ENCODE measurements at places on chromosomes 1 and 21.

DNA sequence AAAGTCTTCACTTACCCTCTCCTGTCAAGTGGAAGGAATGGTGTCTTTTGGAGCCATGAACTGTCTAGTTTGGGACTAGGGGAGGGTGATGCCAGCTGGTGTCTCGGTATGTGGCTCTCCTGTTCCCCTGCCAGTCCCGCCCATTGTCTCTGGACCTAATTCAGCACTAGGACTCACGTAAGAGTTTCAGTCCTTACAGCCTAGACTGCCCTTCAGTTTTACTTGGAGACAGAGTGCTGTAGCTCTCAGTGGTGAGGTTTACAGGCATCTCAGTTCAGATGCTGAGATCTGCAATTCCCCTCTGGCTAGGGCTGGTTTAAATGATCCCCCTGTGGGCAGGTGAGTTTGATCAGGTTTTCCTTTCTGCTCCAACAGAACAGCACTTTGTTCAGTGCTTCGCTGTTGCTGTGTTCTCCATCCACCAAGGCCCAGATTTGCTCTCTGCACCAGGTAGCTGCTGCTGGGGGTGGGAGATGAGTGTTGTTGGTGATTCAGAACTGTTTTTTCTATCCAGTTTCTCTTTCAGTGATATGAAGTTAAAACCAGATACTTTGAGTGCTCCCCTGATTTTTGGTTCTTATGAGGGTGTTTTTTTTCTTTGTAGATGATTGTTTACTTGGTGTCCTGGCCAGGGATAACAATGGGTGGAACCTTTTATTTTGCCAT is 198.3 kb upstream of the RNPC3 start:
- DNase-seq = no peak

DNA sequence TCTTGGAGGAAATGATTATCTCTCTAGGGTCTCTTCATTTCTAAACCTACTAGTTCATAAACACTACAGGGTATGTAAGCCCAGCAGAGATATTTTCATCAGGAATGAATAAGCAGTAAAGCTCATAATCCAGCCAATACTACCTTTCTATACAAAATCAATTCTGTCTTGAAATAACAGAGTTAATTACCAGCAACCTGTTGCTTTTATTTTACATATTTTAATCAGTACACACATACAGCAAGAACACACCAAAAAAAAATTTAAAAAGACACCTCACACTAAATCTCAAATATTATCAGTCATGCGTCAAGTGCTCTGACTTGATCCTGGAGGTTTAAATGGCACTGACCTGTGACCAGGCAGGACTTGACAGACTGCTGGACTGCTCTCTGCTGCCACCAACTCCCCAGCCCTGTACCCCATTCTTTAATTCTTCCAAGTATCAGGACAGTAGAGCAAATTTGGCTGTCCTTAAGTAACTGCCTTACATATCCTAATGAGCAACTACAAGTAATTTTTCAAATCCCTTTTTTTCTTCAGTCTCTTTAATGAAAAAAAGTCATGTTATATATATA is 98.5 kb downstream of the CDC42BPA start:
- no peak for DNase-seq

- no peak for DNase-seq
These were observed 10.6 kb downstream of the S100B start for GRCh38 chr21:46594276-46594675.

GRCh38 chr1:19462781-19463503 is 22.4 kb downstream of the CAPZB start:
- DNase-seq = no peak

- no peak for DNase-seq
These were observed 37.0 kb upstream of the ATP6V1G3 start for GRCh38 chr1:198577444-198577843.

- no peak for DNase-seq
These were observed 4.2 kb upstream of the SIPA1L2 start for GRCh38 chr1:232634096-232634495.

DNA sequence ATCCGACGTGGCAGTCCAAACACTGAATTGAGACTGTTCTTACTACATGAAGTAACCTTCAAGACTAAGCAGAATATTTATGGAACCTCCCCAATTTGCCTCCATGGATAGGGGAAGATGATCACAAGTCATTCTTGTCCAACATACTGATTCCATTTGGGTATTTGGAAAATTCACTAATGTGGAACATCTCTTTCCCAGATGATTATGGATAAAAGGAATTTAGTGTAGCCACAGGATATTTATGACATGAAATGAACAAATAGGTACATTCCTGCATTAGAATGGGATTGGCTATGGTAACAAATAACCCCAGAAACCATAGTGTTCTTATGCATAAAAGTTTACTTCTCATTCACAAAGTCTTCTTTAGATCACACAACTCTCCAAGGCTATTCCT is 40.2 kb upstream of the SGIP1 start:
- no peak for DNase-seq

DNA sequence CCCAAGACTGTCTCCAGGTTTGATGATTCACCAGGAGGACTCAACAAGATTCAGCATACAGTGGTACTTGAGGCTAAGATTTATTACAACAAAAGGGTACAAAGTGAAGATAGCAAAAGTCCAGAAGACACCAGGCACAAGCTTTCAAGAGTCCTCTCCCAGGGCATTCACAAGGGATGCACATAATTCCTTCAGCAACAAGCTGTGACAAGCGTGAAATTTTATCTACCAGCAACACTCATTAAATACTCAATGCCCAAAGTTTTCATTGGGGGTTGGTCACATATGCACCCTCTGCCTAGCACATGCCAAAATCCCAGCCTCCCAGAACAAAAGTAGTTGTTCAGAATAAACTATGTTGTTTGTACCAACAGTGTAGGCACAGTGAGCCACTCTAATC is 62.3 kb downstream of the PRKACB start:
- no peak for DNase-seq

DNA sequence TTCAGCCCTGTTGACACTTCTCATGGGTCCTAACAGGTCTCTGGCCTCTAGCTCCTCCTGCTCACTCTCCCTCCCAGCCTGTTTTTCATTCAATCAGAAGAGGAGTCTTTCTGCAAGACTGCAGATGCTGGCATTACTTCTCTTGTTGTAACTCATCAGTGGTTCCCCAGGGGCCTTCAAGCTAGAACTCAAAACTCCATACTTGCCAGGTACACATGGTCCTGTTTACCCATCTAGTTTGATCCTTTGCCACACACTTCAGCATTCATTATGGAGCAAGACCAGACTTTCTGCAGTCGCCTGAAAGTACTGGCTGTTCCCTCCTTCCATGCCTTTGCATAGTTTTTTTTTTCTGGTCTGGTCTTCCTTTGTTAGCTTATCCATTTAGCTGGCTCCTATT is 47.9 kb downstream of the SERBP1 start:
- no peak for DNase-seq

- DNase-seq = no peak
These were observed 42.4 kb upstream of the BACH1 start for GRCh38 chr21:29256126-29256910.

DNA sequence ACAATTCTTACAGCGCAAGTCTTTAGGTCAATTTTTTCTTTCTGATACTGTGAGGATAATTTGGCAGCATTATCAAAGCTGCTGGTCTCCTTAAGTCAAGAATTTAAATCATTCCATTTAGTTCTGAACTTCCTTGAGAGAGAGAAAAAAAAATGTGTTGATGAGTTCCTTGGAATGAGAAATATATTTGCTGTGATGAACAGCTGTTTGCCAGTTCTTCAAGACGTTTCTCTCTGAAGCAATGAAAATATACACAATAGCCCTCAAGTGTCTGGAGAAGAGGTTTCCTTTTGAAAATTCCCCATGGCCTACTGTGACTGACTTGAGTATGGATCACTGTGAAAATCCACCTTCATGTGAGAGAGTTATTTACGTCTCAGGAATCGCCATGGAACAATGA is 31.0 kb upstream of the TADA1 start:
- no peak for DNase-seq

- no peak for DNase-seq
These were observed 4.6 kb downstream of the CTPS1 start for GRCh38 chr1:40984066-40984465.

- peak; percentile 28 for DNase-seq
These were observed 9.8 kb downstream of the SLC9A1 start for GRCh38 chr1:27144920-27145661.

- peak; percentile 99 for DNase-seq
These were observed at the start of gene PCBP3 for GRCh38 chr21:45643021-45643980. Gene PCBP3 (plus strand): TSS chr21:45643725. CDS start chr21:45850086, 206,361 bp downstream.

Data from ovary (tissue), 10 donors.